ENCODE measurements at places on chromosomes 13 and 19.

DNA sequence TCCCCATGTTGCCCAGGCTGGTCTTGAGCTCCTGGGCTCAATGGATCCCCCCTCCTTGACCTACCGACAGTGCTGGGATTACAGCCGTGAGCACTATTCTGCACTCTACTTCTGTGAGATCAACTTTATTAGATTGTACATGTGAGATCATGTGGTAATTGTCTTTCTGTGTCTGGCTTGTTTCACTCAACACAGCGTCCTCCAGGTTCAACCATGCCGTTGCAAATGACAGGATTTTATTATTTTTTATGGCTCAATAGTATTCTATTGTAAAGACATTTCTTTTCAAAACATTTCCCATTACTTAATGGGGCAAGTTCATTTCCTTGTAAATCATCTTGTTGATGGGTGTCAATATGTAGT is 1.5 kb upstream of the OBI1 start:
- no peak for DNase-seq

GRCh38 chr19:37926711-37927110 is 19.7 kb downstream of the SIPA1L3 start:
- no peak for DNase-seq

DNA sequence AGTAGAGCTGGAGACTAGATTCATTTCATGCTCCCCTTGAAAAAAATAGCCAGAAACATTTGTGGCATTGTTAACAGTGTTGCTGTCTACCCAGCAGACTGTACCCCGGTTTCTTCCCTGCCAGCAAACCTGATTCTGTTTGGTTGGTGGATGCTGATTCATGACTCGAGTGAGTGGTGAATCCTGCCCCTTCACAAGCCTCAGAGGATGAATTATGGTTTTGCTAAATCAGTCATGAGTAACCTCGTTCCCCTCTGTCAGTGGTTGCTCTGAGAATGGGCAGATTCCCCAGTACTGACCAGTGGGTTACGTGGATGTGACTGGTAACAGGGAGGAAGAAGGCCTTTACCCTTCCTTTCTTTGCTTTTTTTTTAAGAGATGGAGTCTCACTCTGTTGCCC is 10.1 kb downstream of the NLRP12 start:
- DNase-seq = no peak

- peak; percentile 43 for DNase-seq
Observed at GRCh38 chr19:52992109-52993004, 21.4 kb upstream of the ERVV-1 start.

DNA sequence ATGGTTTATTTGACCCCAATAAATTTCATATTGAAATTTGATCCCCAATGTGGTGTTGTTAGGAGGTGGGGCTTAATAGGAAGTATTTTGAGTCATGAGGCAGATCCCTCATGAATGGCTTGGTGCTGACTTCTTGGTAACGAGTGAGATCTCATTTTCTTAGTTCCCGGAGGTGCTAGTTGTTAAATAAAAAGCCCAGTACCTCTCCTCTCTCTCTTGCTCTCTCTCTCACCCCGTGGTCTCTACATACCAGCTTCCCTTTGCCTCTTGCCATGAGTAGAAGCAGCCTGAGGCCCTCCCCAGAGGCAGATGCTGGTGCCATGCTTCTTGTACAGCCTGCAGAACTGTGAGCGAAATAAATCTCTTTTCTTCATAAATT is 39.4 kb upstream of the KATNAL1 start:
- DNase-seq = no peak

- DNase-seq = no peak
Observed at GRCh38 chr13:98807774-98808173, 55.3 kb upstream of the SLC15A1 start.

DNA sequence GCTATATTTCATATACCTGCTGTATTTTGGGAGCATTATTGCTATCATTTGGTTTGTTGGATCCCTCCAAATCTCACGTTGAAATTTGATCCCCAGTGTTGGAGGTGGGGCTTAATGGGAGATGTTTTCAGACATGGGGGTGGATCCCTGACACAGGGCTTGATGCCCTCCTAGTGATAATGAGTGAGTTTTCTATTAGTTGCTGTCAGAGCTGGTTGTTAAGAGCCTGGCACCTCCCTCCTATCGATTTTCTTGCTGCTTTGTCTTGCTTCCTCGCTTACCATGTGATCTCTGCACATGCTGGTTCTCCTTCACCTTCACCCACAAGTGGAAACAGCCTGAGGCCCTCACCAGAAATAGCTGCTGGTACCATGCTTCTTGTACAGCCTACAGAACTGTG is 259.9 kb upstream of the STARD13 start:
- no peak for DNase-seq

- no peak for DNase-seq
Observed at GRCh38 chr13:44908712-44909111, 80.6 kb downstream of the NUFIP1 start.

DNA sequence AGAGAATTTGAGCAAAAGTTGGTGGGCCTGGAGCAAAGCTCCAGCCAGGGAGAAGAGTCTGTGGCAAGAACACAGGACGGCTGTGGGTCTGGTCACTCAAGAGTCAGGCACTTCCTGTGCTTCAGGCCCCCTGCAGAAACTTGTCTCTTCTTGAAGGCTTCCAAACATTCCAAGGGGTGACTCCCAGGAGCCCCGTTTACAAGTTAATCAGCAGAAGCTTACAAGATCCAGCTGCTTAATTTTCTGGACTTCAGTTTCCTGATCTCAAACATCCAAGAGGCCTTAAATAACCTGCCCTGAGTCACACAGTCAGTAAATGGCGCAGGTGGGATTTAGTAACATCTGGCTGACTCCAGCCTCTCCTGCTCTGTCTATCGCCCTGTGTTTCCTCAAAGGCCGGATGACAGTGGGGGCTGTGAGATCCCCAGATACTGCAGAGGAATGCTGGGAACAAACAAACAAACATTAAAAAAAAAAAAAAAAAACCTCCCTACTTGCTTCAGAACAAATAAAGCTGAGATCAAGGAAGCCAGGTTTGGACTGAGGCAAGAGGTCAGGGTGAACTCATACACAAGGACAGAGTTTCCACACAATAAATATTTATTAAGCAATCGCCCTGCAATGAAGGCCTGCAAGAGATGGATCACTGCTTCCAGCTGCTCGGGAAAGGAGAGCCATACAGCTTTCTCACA is 175.4 kb upstream of the RFC3 start:
- DNase-seq = peak; percentile 57

DNA sequence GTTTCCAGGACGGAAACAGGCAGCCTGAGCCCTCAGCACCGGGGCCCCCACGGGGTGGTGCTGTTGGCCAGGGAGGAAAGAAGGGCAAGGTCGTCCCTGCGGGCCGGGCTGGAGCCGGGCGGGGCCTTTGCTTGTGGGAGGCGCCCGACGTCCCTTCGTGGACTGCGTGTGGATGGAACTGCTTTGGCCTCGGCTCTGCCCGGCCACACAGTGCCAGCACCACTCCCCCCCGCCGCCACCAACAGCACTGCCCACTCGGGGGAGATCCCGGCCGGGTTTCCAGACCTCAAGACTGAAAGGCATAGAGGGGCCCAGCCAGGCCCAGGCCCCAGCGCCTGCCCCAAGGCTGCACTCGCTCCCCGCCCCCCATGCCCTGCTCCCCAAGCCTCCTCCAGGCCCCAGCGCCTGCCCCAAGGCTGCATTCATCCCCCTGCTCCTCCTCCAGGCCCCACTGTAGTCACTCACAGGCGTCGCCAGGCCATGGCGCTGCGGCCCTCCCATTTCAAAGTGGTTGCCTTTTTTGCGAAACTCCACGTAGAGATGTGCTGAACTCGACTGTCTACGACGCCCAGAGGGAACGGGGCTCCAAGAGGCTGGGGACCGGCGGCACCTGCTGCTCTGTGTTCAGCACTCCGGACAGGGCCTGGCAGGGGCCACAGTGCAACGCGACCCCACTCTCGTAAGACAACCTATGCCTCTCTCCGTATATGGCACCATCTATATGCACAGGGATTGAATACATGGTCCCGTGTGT is 22.5 kb downstream of the C13orf46 start:
- DNase-seq = peak; percentile 92

GRCh38 chr19:6604906-6605305 is 14.0 kb upstream of the CD70 start:
- no peak for DNase-seq

- DNase-seq = peak; percentile 33
Observed at GRCh38 chr13:94967183-94968039, 255.1 kb upstream of the SOX21 start.

DNA sequence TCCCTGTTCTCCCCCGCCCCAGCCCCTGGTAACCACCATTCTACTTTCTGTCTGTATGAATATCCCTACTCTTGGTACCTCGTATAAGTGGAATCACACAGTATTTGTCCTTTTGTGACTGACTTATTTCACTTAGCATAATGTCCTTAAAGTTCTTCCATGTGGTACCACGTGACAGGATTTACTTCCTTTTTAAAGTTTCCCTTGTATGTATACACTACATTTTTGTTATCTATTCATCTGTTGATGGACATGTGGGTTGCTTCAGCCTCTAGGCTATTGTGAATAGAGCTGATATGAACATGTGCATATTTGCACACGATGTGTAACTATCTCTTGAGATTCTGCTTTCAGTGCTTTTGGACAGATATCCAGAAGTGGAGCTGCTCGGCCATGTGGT is 59.6 kb upstream of the GJB6 start:
- DNase-seq = no peak

GRCh38 chr19:33795370-33796163 is 1.1 kb upstream of the KCTD15 start:
- DNase-seq = peak; percentile 91

- no peak for DNase-seq
Observed at GRCh38 chr13:25018729-25019115, 77.2 kb upstream of the PABPC3 start.

GRCh38 chr19:41351339-41352245 is 2.1 kb downstream of the TGFB1 start:
- DNase-seq = peak; percentile 84

GRCh38 chr13:54162069-54162468 is 1133.5 kb downstream of the OLFM4 start:
- DNase-seq = no peak

DNA sequence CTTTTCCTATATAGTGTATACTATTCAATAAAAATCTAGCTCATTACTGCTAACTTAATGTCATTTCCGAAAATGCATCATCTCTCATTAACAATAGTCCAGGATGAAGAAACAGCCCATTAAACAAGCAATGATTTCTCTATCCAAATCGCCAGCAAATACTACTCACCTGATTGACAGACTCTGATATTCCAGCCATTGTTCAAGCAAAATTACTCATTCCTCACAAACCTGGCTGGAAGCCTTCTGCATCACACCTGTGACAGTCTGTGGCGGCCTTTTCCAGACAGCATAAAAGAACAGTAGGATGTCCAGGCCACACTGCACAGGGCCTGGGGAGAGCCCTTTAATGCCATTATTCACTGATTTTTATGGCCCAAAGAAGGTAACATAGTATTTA is 115.9 kb downstream of the ABCC4 start:
- DNase-seq = no peak
